ENCODE measurements at places on chromosomes 6 and 20. TPM values are rescaled to one million over a fixed set of nuclear protein-coding genes. Genes with fewer than 3 reads are reported as not detected.

DNA sequence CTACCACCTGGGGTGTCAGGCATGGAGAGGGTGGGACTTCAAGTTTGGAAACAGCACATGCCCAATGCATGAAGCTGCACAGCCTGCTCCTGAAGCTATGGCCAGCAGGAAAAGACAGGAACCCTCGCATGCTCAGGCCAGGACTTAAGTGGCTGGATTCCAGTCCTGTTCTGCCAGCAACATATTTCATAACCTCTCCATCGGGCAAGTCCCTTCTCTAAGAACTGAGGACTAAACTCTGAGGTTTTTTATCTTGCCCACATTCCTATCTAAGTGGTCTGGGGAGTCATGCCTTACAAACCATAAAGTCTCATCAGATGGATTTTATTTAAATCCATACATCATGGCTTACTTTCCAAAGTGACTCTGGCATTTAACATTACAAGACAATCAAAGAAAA is 27.5 kb upstream of the AGPAT4 start:
- DNase-seq: no peak

DNA sequence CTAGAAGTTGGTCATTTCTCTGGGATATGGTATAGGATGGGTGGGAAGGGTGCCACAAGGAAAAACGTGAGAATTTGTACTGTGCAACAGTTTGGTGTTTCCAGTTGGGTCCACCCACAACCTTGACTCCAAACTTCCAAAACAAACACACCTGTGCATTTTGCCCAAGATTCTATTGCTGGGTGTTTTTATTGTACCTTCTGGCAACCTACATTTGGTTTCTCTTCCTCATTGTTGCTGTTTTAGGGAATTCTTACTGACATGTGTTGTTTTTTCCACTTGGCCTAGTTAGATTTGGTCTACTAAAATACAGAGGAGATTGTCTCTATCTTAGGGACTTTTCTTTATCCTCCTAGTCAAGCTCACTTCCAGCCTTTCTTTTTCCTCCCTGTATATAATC is 16.7 kb downstream of the TULP4 start:
- DNase-seq: no peak

GRCh38 chr20:17138237-17138636 is 88.6 kb upstream of the PCSK2 start:
- DNase-seq: no peak

- DNase-seq: no peak
Measured at GRCh38 chr6:38915205-38915925, 133.2 kb upstream of the GLP1R start.

GRCh38 chr20:24693466-24694156 is 224.2 kb downstream of the SYNDIG1 start:
- no peak for DNase-seq

DNA sequence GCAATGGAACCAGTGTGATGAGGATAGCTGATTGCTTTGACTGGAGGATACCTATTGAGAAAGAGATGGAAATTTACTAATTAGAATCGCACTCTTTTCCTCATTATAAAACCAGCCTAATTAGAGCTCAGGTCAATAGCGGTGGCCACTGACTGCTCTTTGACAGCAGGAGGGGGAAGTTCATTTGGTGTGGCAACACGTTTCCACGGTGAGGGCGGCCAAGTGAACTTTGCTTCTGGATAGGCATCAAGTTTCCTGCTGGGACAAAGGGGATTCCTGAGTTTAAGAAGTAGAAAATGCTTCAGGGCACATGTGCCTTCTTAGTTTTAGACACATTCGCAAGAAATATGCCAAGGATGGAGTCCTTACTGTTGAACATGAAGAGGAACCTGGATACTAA is 145.3 kb upstream of the NRN1 start:
- DNase-seq: no peak

- DNase-seq: no peak
Measured at GRCh38 chr20:47727170-47727880, 58.0 kb downstream of the SULF2 start.

- no peak for DNase-seq
Measured at GRCh38 chr6:15110726-15111354, 135.0 kb upstream of the JARID2 start.

DNA sequence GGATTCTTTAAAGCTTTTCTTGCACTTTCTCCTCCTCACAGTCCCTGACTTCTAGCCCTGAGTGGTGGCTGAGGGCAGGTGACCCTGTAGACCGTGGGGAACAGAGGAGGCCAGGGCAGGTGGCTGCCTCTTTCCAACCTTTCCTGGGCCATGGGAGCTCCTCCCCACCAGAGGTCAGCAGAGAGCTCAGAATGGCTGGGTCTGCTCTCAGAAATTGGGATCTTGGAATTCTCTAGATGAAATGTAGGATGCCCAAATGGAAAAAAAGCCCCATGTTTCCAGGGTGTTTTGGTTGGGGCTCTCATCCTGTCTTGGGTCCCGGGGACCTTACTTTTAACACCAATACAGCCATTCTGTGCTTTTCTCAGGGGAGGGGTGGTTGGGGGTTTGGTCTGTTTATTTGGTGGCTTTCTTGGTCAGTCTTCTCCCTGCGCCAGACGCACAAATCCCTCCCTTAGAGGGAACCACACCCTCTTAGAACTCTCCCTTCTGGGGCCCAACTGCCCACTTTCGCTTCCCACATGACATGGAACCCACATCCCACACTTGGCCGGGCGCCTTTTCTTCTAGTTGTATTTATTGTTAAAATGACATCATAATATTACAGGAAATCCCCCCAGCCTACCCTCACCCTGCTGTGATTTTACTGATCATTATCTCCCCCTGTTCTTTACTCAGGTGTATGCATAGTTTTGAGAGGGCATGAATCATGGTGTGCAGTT is 17.9 kb downstream of the GNAS start:
- DNase-seq: no peak

- DNase-seq: no peak
Measured at GRCh38 chr6:131727868-131728267, 17.1 kb upstream of the CTAGE9 start.

DNA sequence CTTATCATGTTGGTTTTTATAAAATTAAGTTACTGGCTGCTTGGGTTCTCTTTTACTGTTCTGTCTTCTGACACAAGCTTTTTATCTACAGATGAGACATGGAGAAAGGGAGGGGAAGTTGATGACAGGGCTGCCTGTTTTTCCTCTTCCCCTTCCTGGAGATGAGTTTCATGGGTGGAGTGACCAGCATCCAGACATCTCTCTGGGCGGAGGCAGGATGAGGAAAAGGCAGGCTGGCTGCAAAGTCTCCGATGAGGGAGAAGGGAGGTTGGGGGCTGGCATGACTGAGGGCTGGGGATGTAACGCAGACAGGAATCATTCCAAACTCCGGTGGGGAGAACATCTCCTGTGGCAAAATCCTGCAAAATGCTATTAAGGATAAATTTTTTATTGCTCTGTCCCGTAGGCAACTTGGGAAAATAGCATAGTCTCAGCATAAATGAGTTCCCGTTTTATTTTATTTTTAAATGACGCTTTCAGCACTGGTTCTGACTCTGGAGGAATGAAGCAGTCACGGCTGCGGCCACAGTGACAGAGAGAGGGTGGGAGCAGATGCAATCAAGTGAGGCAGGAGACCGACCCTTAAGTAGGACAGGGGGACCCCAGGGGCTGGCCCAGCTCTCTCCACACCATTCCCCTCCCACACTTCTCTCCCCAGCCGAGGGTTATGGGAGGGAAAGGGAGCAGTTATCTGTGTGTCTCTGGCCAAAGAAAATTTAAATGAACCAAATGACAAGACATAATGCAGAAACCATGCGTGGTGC is 108.8 kb upstream of the PMEPA1 start:
- DNase-seq: no peak

GRCh38 chr20:17562804-17563305 is 7.0 kb upstream of the DSTN start:
- no peak for DNase-seq

GRCh38 chr6:152453421-152453820 is 183.7 kb downstream of the SYNE1 start:
- no peak for DNase-seq

DNA sequence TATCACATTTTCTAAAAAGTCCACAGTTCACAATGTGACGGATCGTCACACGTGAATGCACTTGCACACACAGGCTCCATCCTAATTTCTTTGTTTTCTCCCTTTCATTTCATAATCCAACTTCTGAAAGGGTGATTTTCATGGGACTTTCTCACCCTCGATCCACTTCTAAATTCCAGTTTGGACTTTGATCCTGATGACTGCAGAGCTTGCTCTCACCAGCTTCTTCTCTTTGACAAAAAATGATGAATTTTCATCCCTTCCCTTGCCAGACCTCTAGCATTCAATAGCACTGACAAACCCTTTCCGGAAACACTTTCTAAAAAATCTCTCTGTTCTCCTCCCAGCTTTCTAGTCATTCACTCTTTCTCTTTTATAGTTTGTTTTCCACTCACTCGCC is 341.2 kb downstream of the SYNE1 start:
- no peak for DNase-seq

- DNase-seq: no peak
Measured at GRCh38 chr20:64165866-64166600, 1.8 kb downstream of the MYT1 start.

DNA sequence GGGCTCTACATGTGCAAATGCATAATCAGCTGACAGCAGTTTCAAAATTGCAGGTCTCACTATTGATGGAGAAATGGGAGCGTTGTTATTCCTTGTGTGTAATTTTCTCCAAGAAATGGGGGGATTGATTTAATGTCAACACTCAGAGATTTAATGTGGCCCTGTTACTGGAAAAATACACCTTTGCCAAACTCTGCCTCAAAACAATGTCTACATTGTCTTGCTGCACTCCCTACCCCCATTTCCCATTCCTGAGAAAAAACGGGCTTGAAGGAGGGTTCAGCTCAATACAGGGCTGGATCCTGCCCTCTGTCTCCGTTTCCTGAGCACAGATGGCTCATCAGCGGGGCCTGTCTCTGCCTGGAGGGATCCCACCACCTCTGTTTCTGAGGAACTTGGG is 18.4 kb downstream of the EDN3 start:
- no peak for DNase-seq

DNA sequence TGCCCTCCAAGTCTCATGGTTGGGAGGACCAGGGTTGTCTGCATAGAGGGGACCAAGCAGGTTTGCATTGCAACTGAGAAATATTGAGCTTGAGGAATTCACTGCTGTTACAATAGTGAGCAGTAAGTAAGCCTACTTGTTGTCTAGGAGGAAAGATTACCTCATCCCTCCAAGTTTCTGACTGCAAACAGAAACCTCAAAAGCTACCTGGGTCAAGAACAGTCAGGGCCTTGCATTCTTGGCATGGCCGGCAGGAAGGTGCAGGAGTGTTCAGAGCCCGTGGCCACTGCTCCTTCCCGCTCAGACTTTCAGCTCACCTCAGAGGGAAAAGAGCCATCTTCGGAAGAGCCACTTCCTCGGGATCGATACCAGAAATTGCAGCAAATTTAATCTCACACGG is 46.0 kb upstream of the DOK5 start:
- no peak for DNase-seq

DNA sequence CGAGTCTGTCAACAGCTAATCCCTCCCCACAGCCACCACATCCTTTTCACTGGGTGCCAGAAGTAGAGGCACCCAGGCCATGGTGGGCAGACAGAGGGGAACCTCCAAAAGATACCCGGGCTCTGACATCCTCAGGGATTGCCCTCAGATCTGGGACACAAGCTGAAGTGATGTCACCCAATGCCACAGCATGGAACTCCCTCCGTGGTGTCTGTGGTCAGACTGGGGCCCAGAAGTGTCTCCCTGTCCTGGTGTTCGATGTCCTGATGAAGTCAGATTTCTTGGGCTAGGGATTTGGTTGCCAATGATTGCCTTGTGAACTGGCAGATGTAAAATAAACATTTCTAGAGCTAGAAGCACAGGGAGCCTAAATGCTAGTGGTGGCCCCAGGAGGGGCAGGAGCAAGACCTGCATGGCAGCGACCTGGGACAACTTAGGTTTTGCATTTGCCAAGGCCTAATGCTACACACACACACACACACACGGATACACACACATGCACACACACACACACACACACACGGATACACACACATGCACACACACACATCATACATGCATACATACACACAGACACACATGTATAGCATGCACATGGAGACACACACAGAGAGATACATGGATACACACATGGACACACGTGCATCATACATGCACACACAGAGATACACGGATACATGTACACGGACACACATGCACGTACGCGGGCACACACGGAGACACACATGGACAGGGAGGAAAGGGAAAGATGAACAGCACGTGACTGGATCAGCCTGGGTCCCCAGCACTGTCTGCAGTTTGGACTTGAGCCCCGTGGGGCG is 221.0 kb downstream of the NFATC2 start:
- DNase-seq: no peak

- DNase-seq: no peak
Measured at GRCh38 chr6:107867302-107867615, 43.1 kb upstream of the SCML4 start.

Gene BPIFB2
- polyA plus RNA-seq: not detected

Gene MPIG6B
- 1.3 TPM for polyA plus RNA-seq

Gene GMEB2
- 14.0 TPM for polyA plus RNA-seq

Gene IL20RA
- 1.6 TPM for polyA plus RNA-seq

Gene CST8
- polyA plus RNA-seq: not detected

Gene RUNX2
- 3.8 TPM for polyA plus RNA-seq

Measured in left renal cortex interstitium (tissue), 4 donors.